ENCODE measurements at places on chromosomes 3 and 15.
A peak's percentile ranks its signal among the peaks of the same experiment; 100 is the strongest.

DNA sequence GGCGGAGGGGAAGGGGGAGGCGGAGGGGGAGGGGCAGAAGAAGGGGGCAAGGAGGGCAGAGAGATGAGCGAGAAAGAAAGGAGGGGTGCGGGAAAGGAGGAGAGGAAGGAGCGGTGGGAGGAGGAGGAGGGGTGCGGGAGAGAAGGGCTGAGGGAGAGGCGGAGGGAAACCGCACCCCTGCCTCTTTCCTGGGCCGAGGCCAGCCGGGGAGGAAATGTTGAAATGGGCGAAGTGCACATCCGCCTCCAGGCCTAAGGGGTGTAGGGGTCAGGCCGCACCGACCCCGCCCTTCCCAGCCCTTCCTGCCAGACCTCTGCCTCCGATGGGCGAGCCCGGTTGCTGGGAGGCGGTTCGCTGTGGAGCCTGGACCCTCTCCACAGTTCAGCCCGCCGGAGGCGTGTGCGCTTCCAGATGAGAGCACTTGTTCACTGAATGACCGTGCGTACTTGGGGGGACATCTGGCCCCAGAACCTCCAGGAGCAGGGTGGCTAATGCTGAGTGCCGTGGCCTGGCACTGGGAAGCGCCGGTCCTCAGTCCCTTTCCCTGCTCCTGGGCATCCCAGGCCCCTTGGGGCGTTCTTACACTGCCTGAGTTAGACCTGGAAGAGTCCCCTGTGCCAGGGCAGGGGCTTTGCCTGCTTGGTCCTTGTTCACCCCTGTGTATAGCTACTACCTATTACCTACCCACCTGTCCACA, 110.3 kb upstream of the KLF13 start:
- peak; percentile 56 for DNase-seq

- DNase-seq: no peak
These were observed 102.5 kb downstream of the IQSEC1 start for GRCh38 chr3:12970684-12971083.

GRCh38 chr3:123708531-123708930, 123.7 kb upstream of the HACD2 start:
- no peak for DNase-seq

- no peak for DNase-seq
These were observed 112.3 kb downstream of the P3H2 start for GRCh38 chr3:190008432-190008831.

GRCh38 chr3:129645286-129645685, 38.8 kb upstream of the PLXND1 start:
- DNase-seq: no peak

DNA sequence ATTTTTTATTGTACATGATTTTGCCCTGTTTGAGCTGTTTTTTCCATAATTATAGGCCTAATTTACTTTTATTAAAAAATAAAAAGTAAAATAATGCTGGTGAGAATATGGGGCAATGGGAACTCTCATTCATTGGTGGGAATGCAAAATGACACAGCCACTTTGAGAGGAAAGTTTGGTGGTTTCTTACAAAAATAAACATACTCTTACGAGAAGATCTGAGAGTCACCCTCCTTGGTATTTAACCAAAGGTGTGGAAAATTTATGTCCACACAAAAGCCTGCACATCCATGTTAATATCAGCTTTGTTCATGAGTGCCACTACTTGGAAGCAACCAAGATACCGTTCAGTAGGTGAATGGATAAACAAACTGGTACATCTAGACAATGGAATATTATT, 9.8 kb downstream of the MUC13 start:
- no peak for DNase-seq

DNA sequence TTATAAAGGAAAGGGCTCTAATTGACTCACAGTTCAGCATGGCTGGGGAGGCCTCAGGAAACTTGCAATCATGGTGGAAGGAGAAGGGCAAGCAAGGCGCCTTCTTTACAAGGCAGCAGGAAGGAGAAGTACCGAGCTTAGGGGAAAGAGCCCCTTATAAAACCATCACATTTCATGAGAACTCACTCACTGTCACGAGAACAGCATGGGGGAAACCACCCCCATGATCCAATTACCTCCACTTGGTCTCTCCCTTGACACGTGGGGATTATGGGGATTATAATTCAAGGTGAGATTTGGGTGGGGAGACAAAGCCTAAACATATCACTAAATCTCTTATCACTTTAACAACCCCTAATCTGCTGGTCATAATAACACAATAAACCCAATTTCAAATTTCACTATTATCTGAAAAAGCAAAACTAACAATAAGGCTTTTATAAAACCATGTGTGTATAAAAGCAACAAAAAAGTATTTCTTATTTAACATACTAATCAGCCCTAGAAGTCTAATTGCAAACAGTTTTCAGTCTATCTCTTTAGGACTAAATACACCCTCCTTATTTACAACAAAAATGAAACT, 43.2 kb downstream of the SCAPER start:
- no peak for DNase-seq

DNA sequence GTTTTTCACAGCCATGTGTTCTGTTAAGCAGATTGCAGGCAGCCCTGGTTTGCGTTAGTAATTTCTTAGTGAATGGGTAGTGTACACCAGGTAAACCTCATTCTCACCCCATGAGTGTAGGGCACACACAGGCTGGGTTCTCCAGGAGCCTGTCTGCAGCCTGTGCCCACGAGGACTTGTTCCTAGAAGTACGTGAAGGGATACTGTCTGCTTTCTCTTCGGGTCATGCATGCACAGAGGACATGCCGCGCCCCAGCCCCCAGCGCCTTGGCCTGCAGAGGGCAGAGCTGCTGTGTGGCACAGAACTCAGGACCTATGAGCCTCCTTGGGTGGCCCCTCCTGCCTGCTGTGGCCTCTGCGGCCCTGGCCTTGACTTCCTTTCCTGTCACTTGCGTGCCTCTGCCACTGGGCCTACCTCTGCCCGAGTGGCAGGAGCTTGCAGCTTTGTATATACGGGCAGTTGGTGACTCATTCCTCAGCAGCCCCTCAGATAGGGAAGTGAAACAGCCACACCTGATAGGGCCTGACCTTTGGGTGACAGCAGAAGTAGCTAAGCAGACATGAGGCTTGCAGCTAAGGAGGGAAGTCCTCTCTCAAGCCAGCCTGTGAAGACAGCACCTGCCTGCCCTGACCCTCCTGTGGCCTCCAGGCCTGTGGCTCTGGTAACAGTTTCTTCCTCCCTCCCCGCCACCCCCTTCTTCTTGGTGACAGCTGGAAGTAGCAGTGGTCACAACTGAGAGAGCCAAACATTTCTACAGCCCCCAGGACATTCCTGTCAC, 19.5 kb downstream of the PPCDC start:
- DNase-seq: peak; percentile 38

DNA sequence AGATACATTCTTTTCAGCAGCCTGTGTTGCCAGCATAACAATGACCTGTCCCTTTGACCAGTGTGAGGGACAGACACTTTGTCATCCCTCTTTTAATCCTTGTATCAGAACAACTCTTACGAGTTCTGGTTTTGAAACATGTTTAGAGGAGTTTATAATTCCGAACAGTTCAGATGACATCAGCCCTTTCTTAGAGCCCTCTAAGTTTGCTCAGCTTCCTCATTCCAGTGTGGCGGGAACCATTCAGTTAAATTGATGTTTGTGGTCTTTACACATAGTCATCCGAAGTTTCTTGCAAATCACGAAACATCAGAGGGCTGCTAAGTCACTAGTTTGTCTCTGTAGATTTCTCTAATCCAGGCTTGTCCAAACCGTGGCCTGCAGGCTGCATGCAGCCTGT, 102.5 kb downstream of the AKAP13 start:
- DNase-seq: no peak

GRCh38 chr3:13046569-13047274, 26.5 kb downstream of the IQSEC1 start:
- DNase-seq: no peak

DNA sequence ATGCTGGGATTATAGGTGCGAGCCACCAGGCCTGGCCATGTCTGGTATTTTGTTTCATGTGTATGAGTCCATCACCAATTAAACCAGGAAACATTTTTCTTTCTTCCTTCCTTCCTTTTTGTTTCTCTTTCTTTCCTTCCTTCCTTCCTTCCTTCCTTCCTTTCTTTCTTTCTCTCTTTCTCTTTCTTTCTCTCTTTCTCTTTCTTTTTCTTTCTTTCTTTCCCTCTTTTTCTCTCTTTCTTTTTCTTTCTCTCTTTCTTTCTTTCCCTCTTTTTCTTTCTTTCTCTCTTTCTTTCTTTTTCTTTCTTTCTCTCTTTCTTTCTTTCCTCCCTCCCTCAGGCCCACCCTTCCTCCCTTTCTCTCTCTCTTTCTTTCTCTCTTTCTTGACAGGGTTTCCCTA, 83.4 kb downstream of the SLC9A9 start:
- no peak for DNase-seq

GRCh38 chr3:71688121-71688520, 37.1 kb downstream of the EIF4E3 start:
- no peak for DNase-seq

DNA sequence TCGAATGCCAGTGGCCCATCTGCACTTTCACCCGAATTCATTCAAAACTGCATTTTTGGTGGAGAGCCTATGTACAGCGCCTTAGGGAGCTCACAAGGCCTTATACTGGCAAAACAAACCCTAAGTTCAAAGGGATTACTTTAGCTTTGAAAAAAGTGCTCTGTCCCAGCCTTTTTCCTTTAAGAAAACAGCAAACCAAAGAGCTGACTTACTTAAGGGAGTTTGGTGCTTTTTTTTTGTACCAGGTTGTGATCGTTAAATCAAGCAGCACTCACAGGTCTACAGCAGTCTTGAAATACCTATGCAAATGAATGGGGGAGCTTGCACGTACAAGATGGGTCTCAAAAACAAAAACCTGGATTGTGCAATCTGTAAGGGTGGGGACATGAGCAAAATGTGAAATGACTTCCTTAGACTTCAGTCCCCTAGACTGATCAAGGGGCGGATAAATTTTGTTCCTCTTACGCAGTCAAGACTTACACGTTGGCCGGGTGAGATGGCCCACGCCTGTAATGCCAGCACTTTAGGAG, 11.6 kb upstream of the PIK3CB start:
- no peak for DNase-seq

GRCh38 chr15:74307827-74308811, 59.3 kb downstream of the CYP11A1 start:
- no peak for DNase-seq

GRCh38 chr3:28768439-28768838, 419.8 kb upstream of the AZI2 start:
- no peak for DNase-seq

DNA sequence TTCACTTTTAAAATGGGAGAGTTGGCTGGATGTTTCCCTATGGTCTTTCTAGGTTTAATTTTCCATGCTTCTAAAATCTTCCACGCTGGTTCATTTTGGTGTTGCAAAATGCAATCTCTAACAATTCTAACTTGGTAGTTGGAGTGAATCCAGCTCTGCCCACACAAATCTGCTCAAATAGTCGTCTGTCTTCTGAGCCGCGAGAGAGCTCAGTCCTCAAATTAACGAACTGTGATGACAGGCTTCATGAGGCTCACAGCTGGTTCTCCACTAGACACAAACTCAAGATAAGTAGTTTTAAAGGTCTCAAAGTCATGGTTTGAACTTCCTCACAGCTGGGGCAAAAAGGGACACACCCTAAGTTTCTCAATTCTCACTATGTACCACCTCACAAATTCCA, 178.6 kb upstream of the LYSMD4 start:
- no peak for DNase-seq

GRCh38 chr3:101038880-101039279, 45.7 kb upstream of the ABI3BP start:
- no peak for DNase-seq

- no peak for DNase-seq
These were observed 81.7 kb upstream of the PIAS1 start for GRCh38 chr15:67972377-67972776.

- DNase-seq: no peak
These were observed 1.5 kb upstream of the ALDH1A3 start for GRCh38 chr15:100878130-100878529.

DNA sequence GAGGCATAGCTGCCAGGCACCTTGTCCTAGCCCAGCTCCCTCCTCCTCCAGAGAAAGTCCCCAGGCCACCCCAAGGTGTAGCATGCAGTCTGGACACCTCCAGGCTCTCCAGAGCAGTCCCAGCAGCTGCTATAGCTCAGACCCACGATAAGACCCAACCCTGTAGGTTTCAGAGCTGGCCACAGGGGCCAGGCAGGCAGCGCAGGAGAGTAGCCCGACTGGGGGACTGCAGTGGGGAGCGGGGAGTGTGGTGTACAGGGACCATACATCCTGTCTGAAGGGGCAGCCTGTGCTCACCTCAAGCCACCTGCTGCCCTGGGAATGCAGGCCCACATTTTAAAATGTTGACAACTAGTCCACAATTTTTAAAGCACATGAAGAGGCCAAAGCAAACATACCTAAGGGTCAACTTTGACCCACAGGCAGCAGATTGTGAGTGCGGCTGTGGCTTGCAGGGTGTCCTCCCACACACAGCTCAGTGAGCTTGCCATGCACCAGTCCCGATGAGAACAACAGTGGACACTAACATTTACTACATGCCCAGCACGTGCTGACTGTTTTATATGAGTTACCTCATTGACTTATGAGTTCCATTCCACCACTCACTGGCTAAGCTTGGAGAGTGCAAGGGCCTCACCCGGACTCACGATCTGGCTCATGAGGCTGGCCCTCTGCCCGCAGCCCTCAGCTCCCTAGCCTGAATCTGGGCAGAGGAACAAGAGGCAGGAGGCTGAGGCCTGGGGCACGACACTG, 81.4 kb downstream of the DNAJB8 start:
- no peak for DNase-seq

DNA sequence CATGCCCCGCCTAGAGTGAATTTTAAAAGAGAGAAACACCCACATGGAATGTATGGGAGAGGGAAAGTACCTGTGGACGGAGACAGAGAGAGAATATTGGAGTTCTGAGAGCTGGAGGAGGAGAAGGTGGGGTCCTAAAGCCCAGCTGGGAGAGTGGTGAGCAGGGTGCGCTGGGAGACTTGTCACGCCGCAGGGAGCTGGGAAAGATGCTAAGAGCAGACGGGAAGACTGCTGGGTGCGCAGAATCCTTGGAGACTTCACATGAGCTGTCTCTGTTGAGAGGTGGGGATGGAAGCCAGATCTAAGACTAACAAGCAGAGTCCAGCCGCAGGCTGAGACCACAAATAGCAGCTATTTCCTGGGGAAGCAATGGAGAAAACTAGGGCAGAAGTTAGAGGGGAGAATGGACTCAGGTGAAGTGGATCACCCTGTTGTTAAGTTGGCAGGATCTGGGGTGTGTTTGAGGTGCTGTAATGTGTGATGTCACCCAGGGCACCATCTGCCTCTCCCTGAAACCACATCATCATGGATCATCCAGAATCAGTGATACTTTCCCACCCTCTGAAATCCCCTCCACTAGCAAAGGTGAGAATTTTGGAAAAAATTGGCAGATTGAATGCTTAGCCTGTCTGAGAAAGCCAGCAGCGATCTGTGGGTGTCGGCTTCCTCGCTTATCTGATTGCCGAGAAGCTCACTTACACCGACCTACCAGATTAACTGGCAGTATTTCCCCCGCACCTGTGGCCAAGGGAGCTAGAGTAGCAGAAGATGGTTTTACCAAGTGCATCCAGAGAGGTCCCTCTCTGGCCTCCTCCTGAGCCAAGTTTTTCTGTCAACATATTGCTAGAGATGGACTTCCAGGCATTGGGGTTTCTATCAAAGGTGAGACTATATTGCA, 174.8 kb upstream of the BHLHE40 start:
- no peak for DNase-seq

All from hindlimb muscle (tissue), 1 donor.